Brain microvascular endothelial cell (primary cell): ENCODE measurements at places on chromosomes 16 and 17.

DNA sequence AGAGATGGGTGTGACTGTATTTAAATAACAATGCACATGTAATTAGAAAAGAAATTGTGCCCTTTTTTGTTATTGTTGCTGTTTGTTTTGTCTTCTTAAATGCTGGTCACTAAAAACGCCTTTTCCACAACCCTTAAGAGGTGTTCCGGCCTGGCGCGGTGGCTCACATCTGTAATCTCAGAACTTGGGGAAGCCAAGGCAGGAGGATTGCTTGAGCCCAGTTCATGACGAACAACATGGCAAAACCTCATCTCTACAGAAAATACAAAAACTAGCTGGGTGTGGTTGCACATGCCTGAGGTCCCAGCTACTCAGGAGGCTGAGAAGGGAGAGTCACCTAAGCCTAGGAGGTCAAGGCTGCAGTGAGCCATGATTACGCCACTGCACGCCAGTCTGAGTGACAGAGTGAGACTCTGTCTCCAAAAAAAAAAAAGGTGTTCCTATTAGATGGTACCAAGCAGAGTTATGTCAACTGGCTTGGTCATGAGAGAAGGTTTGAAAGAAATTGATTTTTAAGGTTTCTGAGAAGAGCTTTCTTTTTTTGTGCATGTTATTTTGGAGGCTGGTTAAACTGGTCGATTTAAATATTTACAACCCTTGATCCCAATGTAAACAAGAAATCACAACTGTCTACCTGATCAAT lies 23.5 kb upstream of the RFFL start:
- no peak for DNase-seq

DNA sequence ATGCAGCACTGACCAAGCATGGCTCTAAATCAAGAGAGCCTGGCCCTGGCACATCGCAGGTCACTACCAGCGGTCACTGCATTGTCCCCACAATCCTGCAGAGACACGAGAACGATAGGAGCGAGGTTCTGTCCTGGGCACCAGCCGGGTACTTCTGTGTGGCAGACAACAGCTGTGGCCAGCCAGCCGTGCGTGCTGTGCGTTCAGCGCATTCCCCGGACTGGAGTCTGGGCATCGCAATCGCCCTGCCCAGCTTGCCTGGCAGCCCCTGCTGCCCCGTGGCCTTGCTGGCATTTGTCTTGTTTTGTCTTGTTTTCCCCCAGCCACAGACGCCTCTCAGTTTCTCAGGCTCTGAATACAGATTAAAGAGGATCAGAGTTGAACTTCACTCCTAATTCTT lies 33.9 kb downstream of the COTL1 start:
- DNase-seq: no peak

GRCh38 chr16:85348065-85348840 lies 236.0 kb upstream of the CIBAR2 start:
- no peak for DNase-seq

- DNase-seq: no peak
These were observed 53.3 kb upstream of the FASN start for GRCh38 chr17:82151106-82151957.

GRCh38 chr17:1005361-1005946 lies 8.5 kb downstream of the TIMM22 start:
- no peak for DNase-seq

- no peak for DNase-seq
These were observed 2.4 kb upstream of the C16orf54 start for GRCh38 chr16:29747947-29748759.

DNA sequence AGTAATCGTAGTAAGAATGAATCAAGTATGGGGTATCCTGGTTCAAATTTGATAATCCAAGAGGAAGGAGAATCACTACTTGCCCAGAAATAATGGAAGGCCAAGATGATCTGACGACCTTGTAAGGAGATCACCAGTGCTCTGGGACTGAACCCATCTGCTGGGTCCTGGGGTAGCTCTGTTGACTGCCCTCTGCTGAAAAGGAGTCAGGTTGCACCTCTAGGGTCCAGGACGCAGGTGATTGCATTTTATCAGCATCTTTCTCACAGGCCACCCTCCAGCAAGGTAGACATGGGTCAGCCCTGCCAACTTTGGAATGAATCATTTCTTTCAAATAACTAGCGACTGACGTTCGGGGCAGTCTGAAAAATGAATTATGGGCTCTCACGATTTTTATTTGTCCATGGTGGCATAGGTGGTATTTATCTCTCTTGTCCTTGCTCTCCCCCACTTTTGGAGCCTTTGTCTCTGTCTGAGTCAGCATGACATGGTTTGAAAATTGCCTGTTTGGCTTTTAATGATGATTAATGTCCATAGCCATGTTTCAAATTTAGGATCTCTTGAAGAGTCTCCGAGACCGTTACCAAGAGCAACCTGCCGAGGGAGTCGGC lies 163.7 kb downstream of the MSI2 start:
- DNase-seq: no peak

- no peak for DNase-seq
These were observed 5.2 kb downstream of the TLCD3A start for GRCh38 chr17:737561-738113.

DNA sequence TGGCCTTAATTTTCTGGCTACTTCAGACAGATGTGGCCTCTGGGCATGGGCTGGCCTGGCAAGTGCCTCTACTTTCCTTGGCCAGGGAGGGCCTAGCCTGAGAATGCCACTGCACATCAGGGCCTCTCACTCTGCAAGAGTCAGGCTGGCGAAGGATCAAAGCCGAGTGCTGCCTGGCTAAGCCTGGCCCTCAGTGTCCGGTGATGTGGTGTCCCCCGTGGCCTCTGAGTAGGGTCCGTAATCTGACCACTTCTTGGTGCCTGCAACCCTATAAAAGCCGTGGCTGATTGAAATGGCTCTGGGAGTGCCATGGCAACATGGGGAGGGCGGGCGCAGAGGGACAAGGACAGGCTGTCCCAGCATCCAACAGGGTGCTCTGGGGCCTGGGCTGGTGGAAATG lies 30.2 kb downstream of the TBX4 start:
- no peak for DNase-seq

DNA sequence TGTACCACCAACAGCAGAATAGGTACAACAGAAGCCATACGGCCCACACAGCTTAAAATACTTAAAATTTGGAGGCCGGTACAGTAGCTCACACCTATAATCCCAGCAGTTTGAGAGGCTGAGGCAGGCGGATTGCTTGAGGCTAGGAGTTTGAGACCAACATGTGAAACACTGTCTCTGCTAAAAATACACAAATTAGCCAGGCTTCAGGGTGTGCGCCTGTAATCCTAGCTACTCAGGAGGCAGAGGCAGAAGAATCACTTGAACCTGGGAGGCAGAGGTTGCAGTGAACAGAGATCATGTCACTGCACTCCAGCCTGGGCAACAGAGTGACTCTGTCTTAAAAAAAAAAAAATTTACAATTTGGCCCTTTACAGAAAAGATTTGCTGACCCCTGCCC lies 17.0 kb downstream of the GFOD2 start:
- no peak for DNase-seq

DNA sequence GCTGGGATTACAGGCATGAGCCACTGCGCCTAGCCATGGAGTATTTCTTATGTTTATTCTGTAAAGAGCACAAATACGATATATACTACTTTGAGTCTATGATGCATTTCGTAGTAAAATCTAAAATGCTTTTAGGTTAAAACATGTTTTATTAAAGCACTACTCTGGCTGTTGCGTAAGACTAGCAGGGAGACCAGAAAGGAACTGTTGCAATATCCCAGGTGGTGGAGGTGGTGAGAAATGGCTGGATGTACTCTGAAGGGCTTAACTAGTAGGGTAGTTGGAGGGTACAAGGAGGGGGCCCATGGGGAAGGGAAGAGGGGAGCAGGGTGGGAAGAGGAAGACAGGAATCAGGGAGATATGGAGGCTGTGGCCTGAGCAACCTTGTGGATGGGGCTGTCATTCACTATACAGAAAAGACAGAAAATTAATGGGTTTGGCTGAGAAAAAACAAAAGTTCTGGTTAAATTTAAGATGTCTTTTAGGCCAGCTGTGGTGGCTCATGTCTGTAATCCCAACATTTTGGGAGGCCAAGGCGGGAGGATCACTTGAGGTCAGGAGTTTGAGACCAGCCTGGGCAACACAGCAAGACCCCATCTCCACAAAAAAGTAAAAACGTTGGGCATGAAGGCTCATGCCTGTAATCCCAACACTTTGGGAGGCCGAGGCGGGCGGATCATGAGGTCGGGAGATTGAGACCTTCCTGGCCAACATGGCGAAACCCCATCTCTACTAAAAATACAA lies 35.8 kb downstream of the ST3GAL2 start:
- no peak for DNase-seq

DNA sequence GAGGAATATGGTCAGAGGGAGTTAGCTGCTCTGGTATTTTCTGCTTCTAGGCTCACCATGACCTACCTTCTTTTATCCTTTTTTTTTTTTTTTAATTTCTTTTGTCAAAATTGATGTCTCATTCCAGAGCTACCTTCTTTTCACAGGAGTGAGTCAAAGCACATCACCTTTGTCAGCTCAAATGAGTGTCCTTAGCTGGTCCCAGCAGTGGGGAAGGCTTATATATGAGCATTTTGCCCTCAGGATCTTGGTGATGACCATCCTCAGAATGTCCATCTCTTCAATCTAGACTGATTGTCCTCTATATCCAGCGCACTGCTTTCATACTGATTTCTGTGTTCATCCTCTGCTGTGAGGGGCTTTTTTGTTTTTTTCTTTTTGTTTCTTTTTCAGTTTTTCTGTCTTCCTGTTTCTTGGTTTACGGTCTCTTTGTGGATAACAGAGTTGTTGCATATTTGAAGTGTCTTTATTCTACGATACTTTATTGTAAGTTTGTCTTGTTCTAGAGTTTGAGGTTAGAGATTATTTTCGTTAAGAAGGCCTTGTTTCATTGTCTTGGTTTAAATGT lies 24.9 kb downstream of the CBFB start:
- no peak for DNase-seq

DNA sequence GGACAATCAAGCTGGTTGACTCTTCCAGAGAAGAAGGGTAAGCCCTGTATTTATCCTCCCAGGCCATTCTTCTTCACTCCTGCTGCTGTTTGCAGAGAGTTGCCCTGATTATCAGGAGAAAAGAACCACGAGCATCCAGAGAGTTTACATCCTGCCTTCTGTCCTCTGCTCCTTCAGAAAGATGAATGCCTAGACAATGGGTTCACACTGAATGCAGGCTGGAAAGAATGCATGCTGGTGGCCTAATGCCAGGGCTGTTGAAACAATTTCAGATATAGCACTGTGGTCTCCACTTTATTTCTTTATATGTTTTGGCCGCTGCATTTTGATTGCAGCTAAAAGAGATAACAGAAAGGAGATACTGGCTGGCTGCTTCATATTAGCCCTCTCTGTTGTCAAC lies 21.2 kb upstream of the HAS3 start:
- DNase-seq: peak; percentile 60

GRCh38 chr17:77189148-77189547 lies 48.4 kb downstream of the SEC14L1 start:
- no peak for DNase-seq

- peak; percentile 98 for DNase-seq
These were observed 14.6 kb downstream of the COTL1 start for GRCh38 chr16:84603140-84603816.

DNA sequence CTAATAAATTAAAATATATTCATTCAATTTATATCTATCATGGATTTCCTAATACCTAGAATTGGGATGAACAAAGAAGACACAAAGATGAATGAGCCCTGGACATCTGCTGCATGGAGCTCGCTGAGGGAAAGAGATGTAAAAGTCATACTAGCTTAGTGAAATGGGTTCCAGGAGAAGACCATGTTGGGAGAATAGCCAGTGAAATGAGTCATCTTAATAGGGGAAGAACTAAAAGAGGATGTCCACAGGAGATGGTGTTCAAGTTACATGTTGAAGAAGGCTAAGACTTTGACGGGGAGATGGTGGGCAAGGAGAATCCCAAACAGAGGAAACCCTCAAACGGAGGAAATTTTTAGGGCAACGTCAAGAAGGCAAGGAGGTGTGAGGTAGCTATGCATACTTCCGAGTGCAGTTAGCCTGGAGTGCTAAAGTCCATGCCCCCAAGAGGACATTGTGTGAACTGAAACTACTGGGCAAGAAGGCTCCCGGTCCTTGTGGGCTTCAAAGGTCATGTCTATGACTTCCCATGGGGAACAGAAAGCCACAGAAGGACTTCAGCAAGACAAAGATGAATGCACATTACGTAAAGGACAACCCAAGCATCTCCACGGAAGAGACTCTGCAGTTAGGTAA lies 220.5 kb upstream of the CDH11 start:
- DNase-seq: no peak
